ENCODE measurements at places on chromosomes 5 and 9.

DNA sequence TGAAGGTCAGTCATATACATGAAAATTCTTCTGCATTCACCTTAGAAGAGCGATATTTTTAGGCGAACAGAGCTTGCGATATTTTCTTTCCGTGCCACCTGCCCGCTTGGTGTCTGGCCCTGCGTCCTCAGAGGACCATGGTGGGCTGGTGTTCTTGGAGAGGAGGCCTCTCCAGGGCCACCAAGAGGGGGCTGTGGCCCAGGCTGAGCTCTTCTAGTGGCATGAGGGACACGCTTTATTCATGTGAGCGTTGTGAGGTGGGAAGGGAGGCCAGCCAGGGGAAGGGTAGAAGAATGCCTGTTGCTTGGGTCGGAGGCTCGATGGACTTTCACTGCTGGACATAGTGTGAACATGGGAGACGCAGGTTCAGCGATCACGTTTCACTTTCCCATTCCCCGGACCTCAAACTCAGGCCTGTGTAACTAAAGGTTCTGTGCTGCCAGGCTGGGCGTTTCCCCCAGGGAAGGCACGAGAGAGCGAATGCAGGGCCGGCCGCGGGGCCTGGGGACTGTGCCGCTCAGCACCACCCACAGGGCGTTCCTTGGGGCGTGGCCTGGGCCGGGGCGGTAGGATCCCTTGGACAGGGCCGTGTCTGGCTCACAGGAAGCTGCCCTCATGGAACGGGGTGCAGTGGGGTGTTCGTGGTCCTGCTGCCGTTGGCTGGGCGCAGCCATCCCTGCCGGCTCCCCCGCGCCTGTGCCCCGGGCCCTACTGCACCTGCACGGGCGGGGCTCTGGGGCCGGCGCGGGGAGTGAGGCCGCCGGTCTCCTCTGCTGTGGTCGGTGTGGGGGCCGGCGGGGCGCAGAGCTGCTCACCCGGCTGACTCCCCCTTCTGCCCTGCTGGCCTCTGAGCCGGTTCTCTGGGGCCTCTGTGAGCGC, 40.7 kb upstream of the CLPTM1L start:
- DNase-seq: peak; percentile 89

DNA sequence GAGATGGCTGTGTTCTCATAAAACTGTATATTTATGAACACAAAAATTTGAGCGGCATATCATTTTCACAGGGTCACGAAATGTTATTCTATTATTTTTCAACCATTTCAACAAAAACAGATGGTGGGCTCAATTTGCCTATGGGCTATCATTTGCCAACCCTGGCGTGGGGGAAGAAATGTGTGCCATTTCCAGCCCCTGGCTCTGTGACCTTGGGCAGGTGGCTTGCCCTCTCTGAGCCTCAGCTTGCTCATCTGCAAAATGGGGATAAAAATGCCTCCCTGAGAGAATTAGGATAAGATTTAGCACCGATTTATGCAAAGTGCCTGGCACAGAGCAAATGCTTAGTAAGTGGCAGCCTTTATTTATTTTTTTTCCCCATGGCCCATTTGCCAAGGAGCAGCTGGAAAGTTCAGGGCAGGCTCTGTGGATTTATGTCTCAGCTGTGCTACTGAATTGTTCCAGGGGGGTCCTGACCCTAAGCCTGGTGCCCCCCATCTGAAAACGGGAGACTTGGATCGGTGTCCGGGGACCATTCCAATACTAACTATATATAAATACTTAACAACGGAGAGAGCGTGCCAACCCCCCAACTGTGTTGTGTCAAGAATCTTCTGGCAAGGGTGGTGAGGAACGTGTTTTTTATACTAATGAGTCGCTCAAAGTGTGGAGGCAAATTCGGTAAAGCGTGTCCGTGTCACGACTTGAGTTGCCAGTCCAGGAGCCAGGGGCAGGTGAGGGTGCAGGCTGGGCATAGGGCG, 34.5 kb downstream of the HRH2 start:
- no peak for DNase-seq

- no peak for DNase-seq
Observed at GRCh38 chr5:128304791-128305190, 221.2 kb downstream of the SLC12A2 start.

DNA sequence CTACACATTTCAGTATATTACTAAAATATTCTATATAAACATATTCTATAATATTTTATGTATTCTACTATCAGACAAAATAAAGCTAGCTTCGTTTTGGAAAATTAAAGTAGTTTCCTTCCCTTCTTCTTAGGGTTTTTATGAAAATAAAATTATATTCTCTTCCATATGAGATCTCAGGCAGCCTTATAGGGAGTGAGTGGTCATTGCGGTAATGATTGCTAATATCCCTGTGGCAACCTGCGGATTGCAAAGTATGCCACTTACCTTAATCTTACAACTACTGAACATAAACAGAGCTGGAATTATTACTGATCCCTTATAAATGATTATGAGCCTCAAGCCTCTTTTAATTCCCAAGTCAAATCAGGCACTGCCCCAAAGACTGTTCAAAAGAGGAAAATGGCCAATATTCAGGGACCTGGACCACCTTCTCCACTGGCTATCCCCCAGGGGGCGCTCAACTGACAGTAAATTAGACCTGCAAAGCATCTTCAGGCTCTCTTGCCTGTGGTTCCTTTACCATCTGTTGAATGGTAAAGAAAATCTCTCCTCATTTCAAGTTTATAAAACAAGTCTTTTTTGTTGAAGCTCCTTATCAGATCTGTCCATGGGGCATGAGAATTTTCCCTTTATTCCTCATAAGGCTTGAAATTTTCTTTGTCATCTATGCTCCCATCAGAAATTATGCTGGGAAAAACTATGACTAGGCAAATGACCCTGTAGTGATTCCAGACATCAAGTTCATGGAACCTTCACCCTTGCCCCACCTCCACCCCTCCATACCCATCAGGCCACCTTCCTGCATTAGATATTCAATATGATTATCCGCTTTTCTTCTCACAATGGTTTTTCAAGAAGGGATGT, 163.9 kb downstream of the CEMIP2 start:
- peak; percentile 85 for DNase-seq

DNA sequence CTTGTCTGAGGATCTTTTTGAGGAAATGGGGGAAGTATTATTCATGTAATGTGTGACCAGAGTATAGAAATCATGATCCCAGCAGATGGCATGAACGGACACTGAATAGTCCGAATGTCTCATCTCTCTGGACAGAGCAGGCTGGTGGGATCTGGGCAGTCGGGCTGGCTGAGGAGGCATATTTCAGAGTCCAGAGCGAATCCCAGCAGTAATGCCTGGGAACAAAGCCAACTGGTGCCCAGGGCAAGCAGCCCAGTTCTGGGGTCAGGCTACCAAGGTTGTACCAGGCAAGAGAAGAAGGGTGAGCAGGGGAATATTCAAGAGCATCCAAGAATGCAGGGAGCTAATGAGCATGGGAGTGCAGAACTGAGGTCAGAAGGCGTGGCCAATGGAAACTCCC, 306.4 kb downstream of the ZSWIM6 start:
- DNase-seq: no peak

GRCh38 chr5:146025114-146025680, 80.2 kb downstream of the PLAC8L1 start:
- DNase-seq: no peak

- DNase-seq: no peak
Observed at GRCh38 chr5:109757490-109757889, 67.8 kb downstream of the MAN2A1 start.

GRCh38 chr9:18598969-18599368, 125.0 kb downstream of the ADAMTSL1 start:
- no peak for DNase-seq

DNA sequence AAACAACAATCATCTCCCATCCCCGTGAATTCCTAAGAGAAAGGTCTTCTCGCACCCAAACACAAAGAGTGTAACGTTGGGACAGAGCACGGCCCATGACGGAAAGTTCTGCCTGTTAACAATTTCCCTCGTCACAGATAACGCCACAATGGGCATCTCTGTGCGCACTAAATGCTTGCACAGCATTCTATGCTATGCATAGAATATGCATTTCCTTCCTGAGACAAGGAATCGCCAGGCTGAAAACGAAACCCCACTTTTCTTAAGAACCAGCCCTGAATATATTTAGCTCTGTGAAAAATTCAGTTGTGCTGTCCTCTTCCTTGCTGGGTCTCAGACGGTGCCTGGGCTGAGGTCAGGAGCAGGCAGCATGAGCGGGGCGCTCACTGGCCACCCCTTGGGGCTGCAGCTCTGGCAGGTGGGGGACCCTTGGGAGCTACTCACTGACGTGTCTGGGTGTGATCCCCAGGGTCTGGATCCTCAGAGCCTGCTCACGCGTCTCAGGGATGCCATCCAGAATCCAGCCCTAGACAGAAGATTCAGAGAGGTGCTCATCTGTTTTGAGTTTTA, 49.8 kb downstream of the AK8 start:
- DNase-seq: no peak

DNA sequence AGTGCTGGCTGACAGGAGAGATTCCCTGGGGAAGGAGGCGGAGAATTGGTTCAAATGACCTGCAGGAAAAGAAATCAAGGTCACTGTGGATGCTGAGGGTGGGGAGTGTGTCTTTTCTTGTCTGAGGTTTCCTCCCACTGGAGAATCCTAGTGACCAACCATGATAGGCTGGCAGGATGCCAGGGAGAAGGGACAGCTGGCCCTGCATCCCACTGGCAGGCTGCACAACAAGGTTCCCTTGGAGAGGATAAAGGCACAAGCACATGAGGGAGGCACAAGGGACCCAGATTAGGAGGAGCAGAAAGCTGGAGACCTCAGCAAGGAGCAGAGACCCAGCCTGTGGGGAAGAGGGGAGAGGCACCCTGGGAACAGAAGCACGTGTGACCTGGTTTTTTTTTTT, 11.4 kb upstream of the ZDHHC12 start:
- DNase-seq: no peak

- DNase-seq: no peak
Observed at GRCh38 chr5:81552852-81553566, 159.1 kb upstream of the ACOT12 start.

GRCh38 chr9:29514336-29514735, 1941.1 kb upstream of the C9orf72 start:
- no peak for DNase-seq

DNA sequence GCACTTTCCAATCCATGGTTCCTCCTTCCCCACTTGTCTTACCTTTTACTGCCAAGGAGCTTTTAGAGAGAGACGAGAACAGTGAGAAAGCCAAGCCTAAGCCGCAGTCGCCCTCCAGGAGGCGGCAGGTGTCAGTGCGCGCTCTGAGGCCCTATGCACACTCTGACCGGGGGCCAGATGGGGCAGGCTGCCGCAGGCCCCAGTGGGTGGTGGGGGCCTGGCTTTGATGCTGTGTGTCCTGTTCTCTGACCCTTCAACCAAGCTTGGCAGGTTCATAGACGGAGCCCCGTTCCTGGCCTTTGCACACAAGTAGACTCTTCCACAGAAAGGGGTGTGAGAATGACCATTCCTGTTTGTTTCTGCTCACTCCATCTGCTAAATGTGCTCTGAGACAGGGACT, 77.3 kb downstream of the WNK2 start:
- peak; percentile 12 for DNase-seq

GRCh38 chr5:160742446-160742845, 109.6 kb downstream of the ATP10B start:
- no peak for DNase-seq

- DNase-seq: no peak
Observed at GRCh38 chr9:26782899-26783298, 109.7 kb downstream of the CAAP1 start.

DNA sequence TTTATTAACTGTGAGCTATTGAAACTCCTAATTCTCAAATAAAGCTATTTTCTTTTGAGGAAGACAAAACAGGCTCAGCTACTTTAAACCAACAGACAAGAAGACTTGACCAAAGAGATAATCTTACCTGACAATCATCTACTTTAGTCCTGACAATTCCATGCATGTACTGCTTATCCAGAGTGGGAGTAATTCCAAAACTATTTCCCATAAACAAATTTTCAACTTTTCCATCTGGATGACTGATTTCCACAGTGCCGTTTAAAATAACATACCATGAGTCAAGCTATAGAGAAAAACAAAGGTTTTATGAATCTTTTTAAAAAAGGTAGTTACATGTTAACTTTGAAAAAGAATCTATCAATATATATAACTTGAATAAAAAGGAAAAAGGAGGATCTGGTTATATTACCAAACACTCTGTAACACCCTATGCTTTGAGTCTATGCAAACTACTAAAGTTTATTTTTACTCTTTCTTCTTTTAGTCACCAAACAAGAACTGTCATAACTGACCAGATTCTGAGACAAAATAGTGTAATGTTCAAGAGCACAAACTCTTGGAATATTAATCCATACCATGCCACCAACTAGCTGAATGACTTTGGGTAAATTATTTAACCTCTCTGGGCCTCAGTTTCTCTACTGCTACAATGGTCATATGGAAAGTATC, 129.7 kb downstream of the RAPGEF6 start:
- no peak for DNase-seq

All from activated CD4-positive, alpha-beta memory T cell treated with anti-CD3 and anti-CD28 coated beads, Interleukin-2, amount 10 ng/mL, durations not matched to agents 7 days and 5 days (primary cell).